ENCODE measurements at places on chromosomes 7 and 10. TPM values are rescaled to one million over a fixed set of nuclear protein-coding genes. Genes with fewer than 3 reads are reported as not detected.

DNA sequence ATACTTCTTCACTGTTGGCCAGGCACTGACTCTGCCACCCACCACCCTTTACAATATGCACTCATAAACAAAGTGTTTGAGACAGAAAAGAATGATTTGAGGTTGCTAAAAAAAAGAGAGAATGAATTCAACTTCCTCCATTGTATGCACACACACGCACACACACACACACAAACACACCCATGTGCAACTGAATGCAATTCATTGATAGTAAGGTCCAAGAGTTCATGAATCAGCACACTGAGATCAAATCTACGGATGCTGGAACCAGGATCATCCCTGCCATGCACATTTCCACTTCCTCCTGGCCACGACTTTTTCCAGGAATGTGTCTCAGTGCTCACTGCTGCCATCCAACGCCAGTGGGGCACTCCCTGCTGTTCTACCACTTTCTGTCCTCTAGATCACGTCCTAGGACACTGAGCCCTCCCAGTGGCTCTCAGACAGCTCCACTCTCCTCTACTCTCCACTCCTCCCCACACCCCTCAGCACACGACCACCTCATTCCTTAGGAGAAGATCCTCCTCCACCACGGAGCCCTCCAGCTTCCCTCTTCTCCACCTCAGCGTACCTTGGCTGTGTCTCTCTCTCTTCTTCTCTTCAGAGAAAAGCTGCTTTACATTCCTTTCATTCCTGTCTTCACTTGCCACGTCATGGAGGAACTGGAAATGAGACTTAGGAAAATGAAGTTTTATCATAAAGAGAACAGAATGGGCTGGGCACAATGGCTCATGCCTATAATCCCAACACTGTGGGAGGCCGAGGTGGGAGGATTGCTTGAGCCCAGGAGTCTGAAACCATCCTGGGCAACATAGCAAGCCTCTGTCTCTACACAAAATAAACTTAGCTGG lies 12.0 kb upstream of the TMEM213 start:
- no peaks in the 10 kb centered on the region for H3K4me1 ChIP-seq
- no peaks in the 10 kb centered on the region for H3K36me3 ChIP-seq
- no peak for DNase-seq
- no peak overlapping the region for H3K27ac ChIP-seq

DNA sequence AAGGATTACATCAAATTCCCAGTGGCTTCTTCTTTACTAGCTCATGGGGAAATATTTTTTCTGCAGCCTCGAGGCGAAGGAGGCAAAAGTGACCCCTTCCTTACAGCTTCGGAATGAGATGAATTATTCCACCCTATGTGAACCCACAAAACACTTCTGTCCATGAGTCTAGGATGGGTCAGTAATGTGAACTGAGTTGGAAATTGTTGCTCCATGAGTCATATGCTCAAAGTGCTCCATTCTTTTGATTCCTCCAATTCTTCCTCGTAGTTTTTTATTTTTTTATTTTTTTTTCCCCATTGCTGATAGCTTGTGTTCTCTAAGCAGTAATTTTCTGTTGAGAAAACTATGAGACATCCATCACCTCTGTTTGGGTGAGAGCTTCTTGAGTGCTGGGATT lies 31.7 kb upstream of the FAM204A start:
- H3K36me3 ChIP-seq = no peaks in the 10 kb centered on the region
- DNase-seq = no peak
- H3K27ac ChIP-seq = no peak overlapping the region

- no peaks in the 10 kb centered on the region for H3K27me3 ChIP-seq
- no peak overlapping the region for H3K4me3 ChIP-seq
- peaks cover 11% of the 10 kb centered on the region for H3K4me1 ChIP-seq
- no peak for DNase-seq
- no peak overlapping the region for H3K27ac ChIP-seq
These were observed 22.6 kb downstream of the SGPL1 start for GRCh38 chr10:70838270-70838805.

DNA sequence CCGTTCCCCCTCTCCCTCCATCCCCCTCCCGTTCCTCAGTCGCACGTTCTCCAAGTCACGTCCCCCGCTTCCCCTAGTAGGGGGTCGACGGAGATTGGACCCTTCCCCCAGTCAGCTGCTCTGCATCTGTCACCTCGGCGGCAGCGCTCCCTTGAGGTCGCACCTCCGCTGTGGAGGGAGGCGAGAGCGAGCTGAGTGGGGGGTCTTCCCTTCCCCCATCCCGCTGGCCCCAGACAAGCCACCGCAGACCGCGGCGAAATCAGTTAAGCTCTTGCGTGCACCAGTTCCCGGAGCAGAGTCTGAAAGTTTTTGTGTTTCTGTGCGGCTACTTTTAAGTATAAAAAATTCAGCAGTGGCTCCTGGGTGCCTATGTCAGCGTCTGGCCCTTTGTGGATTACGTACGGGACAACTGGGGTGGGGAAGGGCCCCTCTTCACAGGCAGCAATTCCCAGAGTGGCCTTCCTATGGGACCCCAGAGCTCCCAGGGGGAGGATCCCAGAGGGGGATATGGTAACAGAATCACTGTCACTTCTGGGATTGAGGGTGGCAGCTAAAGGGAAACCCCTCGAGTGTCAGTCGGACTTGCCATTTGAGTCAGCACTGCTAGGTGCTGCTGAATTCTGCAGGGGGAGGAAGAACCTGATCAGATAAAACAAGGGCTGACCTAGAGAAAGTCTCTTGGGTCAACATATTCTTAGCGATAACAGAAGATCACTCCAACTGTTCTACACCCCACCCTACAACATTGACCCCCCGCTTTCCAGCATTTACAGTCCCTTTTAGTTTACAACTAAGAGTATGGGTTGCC lies 12.5 kb upstream of the DDIT4 start:
- no peak for DNase-seq
- no peaks in the 10 kb centered on the region for H3K36me3 ChIP-seq
- H3K27ac ChIP-seq = peak overlapping the region; percentile 93
- H3K27me3 ChIP-seq = no peaks in the 10 kb centered on the region

- H3K27me3 ChIP-seq = no peaks in the 10 kb centered on the region
- no peak overlapping the region for H3K4me3 ChIP-seq
- no peaks in the 10 kb centered on the region for H3K4me1 ChIP-seq
These were observed 64.1 kb downstream of the HHEX start for GRCh38 chr10:92753865-92754264.

DNA sequence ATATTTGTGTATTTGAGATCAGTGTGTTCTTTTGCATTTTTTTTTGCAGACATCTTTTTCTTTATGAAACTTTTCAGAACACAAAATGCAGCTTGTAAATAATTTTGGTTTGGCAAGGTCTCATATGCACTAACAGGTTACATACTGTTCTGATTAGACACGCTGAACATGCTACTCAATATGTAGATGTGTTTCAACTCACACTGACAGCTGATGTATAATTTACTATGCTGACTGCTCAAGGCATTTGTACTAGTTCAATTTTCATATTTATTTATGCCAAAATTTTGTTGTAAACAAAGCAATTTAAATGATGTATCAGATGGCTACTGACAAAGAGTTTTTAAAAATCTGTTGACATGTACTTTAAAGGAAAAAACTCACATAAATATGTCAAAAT lies 123.8 kb downstream of the TFEC start:
- H3K4me3 ChIP-seq = no peak overlapping the region
- no peak overlapping the region for H3K27ac ChIP-seq
- no peaks in the 10 kb centered on the region for H3K4me1 ChIP-seq
- no peaks in the 10 kb centered on the region for H3K36me3 ChIP-seq

- no peaks in the 10 kb centered on the region for H3K27me3 ChIP-seq
- no peak for DNase-seq
- no peak overlapping the region for H3K4me3 ChIP-seq
These were observed 16.1 kb downstream of the OGDH start for GRCh38 chr7:44622342-44623151.

DNA sequence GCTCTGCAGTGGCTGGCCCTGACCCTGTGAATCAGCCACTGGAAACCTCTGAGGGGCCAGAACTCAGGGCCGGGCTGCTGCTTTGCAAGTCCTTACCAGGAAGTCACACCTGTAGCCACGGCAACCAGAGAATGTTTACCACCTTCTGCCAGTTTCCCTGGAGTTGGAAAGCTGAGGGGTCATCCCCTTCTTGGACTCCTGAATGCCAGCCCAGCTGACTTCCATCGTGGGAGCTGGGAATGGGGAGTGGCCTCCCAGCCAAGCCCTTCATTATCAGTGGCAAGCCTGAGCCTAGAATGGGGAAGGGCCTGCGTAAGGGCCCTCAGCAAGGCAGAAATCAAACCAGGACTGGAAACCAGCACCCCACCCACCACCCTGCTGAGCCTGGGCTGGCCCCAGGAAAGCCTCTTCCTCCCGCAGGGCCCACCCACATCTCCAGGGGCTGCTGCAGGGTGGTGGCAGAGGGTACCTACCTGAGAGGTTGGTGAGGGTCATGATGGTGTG lies 6.5 kb upstream of the CRHR2 start:
- no peaks in the 10 kb centered on the region for H3K4me1 ChIP-seq
- no peak for DNase-seq
- no peaks in the 10 kb centered on the region for H3K36me3 ChIP-seq
- peaks cover 15% of the 10 kb centered on the region for H3K27me3 ChIP-seq
- no peak overlapping the region for H3K4me3 ChIP-seq

GRCh38 chr7:130697820-130698219 lies 11.5 kb upstream of the TSGA13 start:
- no peaks in the 10 kb centered on the region for H3K27me3 ChIP-seq
- no peak for DNase-seq
- H3K27ac ChIP-seq = no peak overlapping the region
- no peaks in the 10 kb centered on the region for H3K36me3 ChIP-seq
- H3K4me3 ChIP-seq = no peak overlapping the region
- no peaks in the 10 kb centered on the region for H3K4me1 ChIP-seq

DNA sequence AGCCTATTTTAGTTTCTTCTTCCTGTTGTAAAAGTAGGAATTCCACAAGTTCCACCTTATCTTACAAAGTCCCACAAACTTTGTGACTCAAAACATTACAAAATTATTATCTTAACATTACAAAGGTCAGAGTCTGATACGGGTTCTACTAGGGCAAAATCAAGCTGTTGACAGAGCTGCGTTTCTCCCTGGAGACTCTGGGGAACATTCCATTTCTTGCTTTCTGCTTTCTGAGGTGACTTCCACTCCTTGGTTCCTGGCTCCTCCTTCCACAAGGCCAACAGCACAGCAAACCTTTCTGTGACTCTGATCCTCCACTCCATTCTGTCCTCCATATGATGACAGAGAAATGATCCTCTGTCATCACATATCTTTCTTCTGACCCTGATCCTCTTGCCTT lies 10.6 kb downstream of the OR2F1 start:
- DNase-seq = no peak
- no peaks in the 10 kb centered on the region for H3K27me3 ChIP-seq
- no peak overlapping the region for H3K27ac ChIP-seq
- H3K4me1 ChIP-seq = no peaks in the 10 kb centered on the region
- H3K36me3 ChIP-seq = no peaks in the 10 kb centered on the region

- no peak overlapping the region for H3K4me3 ChIP-seq
- H3K4me1 ChIP-seq = no peaks in the 10 kb centered on the region
- no peak for DNase-seq
- H3K36me3 ChIP-seq = no peaks in the 10 kb centered on the region
These were observed 220.9 kb upstream of the KMT2E start for GRCh38 chr7:104793066-104793465.

- H3K27me3 ChIP-seq = no peaks in the 10 kb centered on the region
- no peaks in the 10 kb centered on the region for H3K36me3 ChIP-seq
- no peaks in the 10 kb centered on the region for H3K4me1 ChIP-seq
- H3K4me3 ChIP-seq = no peak overlapping the region
- DNase-seq = no peak
These were observed 89.1 kb downstream of the GFRA1 start for GRCh38 chr10:116183733-116184511.

GRCh38 chr7:96016056-96016586 lies 243.8 kb downstream of the DYNC1I1 start:
- H3K36me3 ChIP-seq = no peaks in the 10 kb centered on the region
- no peak overlapping the region for H3K27ac ChIP-seq
- H3K4me3 ChIP-seq = no peak overlapping the region
- no peak for DNase-seq
- no peaks in the 10 kb centered on the region for H3K27me3 ChIP-seq

GRCh38 chr10:131196176-131196885 lies 115.2 kb downstream of the TCERG1L start:
- H3K4me3 ChIP-seq = no peak overlapping the region
- no peaks in the 10 kb centered on the region for H3K27me3 ChIP-seq
- DNase-seq = no peak
- no peaks in the 10 kb centered on the region for H3K36me3 ChIP-seq
- H3K4me1 ChIP-seq = no peaks in the 10 kb centered on the region
- no peak overlapping the region for H3K27ac ChIP-seq

- H3K4me1 ChIP-seq = no peaks in the 10 kb centered on the region
- no peaks in the 10 kb centered on the region for H3K36me3 ChIP-seq
- no peak overlapping the region for H3K27ac ChIP-seq
These were observed 114.5 kb downstream of the GRID1 start for GRCh38 chr10:86252079-86252478.

GRCh38 chr10:58967551-58968388 lies 208.7 kb upstream of the PHYHIPL start:
- no peaks in the 10 kb centered on the region for H3K36me3 ChIP-seq
- peak overlapping the region; percentile 10 for H3K4me3 ChIP-seq
- peak; percentile 31 for DNase-seq
- H3K4me1 ChIP-seq = no peaks in the 10 kb centered on the region
- no peaks in the 10 kb centered on the region for H3K27me3 ChIP-seq
- H3K27ac ChIP-seq = no peak overlapping the region

GRCh38 chr10:67095531-67095930 lies 169.7 kb downstream of the LRRTM3 start:
- no peaks in the 10 kb centered on the region for H3K4me1 ChIP-seq
- no peak overlapping the region for H3K4me3 ChIP-seq
- DNase-seq = no peak
- H3K36me3 ChIP-seq = no peaks in the 10 kb centered on the region
- no peak overlapping the region for H3K27ac ChIP-seq
- H3K27me3 ChIP-seq = no peaks in the 10 kb centered on the region

- H3K4me1 ChIP-seq = peaks cover 7% of the 10 kb centered on the region
- no peak overlapping the region for H3K4me3 ChIP-seq
- H3K27me3 ChIP-seq = no peaks in the 10 kb centered on the region
- H3K27ac ChIP-seq = peak overlapping the region; percentile 92
- no peaks in the 10 kb centered on the region for H3K36me3 ChIP-seq
These were observed 59.3 kb upstream of the IGFBP3 start for GRCh38 chr7:45980181-45980905.

GRCh38 chr7:87709258-87709657 lies 81.1 kb downstream of the RUNDC3B start:
- no peak overlapping the region for H3K4me3 ChIP-seq
- no peaks in the 10 kb centered on the region for H3K4me1 ChIP-seq
- DNase-seq = no peak
- no peaks in the 10 kb centered on the region for H3K27me3 ChIP-seq
- H3K36me3 ChIP-seq = no peaks in the 10 kb centered on the region
- no peak overlapping the region for H3K27ac ChIP-seq

- H3K36me3 ChIP-seq = no peaks in the 10 kb centered on the region
- DNase-seq = no peak
- H3K4me1 ChIP-seq = no peaks in the 10 kb centered on the region
- no peak overlapping the region for H3K4me3 ChIP-seq
- no peak overlapping the region for H3K27ac ChIP-seq
These were observed 20.9 kb downstream of the ANKIB1 start for GRCh38 chr7:92266415-92267241.

The SPDYE16 gene
- total RNA-seq = not detected

The TFAM gene
- total RNA-seq = 30.1 TPM

The ANXA8L1 gene
- total RNA-seq = 0.48 TPM

The MIOS gene
- total RNA-seq = 56.7 TPM

The STEAP1 gene
- total RNA-seq = 24.5 TPM

The SLC29A4 gene
- 1.3 TPM for total RNA-seq

The UCN3 gene
- not detected for total RNA-seq

The EVX1 gene
- total RNA-seq = not detected

Data from breast epithelium (tissue), 4 donors.